NCI-H2029 treated with DMSO at 0.1 percent for 48 hours (cell line): ENCODE measurements at places on chromosomes 3 and 15.

- no peak for DNase-seq
Measured at GRCh38 chr3:197227780-197228574, 70.4 kb downstream of the DLG1 start.

DNA sequence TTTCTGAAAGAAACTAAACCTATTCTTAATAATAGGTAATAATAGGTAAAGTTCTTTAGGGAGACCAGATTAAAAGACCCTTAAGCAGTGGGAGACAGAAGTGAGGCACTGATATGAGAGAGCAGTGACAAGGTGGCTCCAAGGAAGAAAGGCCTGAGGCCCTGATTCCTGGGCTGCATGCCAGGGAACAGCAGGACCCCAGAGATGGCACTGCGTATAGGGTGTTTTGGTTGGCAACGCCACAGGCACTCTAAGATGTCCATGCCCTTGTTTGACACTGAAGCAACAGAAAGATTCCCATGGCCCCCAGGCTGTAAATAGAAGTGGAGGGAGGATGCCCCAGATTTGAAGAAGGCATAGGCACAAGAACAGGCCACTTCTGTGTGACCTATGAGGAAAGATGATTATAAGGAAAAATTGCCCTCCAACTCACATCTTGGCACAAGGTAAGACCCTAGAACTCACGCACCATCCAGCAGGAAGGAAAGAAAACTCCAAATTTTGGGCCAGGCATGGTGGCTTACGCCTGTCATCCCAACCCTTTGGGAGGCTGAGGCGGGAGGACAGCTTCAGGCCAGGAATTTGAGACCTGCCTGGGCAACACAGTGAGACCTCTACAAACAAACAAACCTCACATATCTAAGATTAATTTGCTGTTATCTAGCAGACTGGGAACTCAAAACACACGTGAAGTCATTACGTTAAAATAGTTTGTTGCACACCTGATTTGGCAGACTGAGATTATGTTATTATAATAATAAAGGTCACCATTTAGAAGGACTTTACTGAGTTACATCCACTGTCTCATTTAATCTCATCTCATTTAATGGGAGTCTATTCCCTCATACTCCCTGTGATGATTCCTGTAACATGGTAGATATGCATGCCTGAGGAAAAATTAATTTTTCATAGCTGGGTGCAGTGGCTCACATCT lies 10.5 kb upstream of the BLM start:
- no peak for DNase-seq

DNA sequence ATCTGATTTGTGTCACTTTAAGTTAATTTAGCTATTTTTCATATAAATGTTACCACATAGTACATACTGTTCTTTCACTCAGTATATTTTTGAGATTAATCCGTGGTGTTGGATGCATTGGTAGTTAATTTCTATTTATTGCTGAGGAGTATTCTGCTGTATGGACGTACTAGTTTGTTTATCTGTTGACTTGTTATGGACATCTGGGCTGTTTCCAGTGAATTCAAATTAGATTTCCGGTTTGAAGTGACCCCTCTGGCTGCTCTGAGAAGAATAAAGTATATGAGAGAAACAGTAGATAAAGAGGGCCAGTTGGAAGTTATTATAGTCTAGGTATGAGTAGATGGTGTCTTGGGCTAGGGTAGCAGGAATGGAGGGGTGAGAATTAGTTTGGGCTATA lies 15.6 kb downstream of the KAT2B start:
- DNase-seq = no peak

- DNase-seq = no peak
Measured at GRCh38 chr3:144552346-144553057, 580.9 kb downstream of the DIPK2A start.

DNA sequence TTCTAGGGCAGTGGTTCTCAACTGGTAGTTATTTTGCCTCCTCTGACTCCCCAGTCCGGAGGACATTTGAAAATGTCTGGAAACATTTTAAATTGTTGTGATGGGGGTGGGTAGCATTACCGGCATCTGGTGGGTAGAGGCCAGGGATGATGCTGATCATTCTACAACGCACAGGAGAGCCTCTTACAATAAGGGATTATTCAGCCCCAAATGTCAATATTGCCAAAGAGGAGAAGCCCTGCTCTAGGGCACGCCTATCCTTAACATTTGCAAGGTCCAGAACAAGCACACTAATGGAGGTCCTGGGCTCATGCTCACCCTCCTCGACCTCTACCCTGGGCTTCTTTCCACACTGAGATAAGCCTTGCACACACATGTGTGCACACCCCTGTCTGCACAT lies 106.4 kb downstream of the MINAR1 start:
- no peak for DNase-seq

DNA sequence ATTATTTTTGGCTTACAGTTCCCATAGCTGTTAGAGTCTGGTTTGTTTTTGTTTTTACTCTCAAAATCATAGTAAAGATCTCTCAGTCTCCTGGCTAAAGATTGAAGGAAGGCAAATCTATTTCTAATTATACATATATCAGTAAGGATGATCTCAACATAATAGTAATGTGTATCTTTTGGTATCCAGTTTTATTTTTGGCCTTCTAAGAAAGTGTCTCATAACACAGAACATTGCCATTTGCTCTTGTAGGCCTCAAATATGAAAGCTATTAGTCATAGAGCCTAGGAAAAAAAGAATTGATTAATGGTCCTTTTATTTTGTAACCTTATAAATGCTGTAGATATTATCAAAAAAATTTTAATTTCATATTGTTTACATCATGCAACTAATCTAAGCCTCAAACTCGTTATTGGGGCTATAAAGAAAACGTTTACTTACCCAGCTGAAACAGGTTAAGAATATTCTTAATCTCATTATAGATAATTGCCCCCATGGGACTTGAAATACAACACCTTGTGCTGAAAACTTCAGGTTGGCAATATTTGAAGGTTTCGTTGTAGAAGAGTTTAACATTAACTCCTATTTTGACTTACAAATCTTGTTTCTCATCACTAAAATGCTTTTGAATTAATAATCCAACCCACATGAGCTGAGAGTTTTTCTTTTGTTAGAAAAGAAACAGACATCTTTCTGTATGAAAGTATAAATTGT lies 16.7 kb downstream of the FBXO45 start:
- no peak for DNase-seq

DNA sequence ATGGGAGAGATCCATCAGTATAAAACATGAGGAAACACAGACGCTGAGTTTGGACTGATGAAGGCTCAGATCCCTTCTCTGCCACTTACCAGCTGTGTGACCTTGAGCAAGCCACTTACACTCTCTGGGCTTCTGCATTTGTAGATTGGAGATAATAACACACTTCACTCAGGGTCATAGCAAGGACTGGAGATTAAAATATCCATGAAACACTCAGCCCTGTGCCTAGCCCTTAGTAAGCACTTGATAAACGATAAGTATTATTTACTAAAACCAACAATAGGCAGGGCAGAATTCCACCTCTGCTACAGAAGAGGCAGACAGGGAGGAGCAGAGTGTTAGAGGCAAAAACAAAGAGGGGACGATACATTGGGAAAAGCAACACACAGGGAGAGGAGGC lies 420.5 kb upstream of the WNT5A start:
- no peak for DNase-seq

GRCh38 chr3:20478436-20478835 lies 292.4 kb upstream of the SGO1 start:
- no peak for DNase-seq

- no peak for DNase-seq
Measured at GRCh38 chr3:157131861-157132260, 28.1 kb downstream of the CCNL1 start.

- no peak for DNase-seq
Measured at GRCh38 chr15:80497221-80497620, 93.0 kb downstream of the ARNT2 start.

- no peak for DNase-seq
Measured at GRCh38 chr3:113330742-113331141, 110.6 kb downstream of the CFAP44 start.

DNA sequence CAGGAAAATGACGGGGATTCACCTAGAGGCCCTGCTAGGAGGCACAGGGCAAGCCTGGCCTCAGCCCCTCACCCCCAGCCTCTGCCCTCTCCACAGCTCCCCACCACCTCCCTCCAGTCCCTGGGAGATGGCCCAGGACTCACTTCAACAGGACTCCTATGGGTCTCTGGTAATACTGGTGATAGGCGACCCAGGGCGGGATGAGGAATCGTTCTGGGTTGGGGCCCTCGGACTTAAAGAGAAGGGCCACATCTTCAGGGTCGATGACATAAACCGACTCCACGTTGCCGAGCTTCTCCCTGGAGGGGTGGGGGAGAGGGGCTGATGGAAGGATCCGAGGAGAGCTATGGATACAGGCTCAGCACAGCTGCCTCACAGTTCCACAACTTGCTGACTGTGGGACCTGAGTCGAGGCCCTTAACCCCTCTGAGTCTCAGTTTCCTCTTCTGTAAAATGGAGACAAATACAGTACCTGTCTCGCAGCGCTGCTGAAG lies 19.6 kb downstream of the CYP11A1 start:
- no peak for DNase-seq

GRCh38 chr15:97728791-97729190 lies 231.7 kb upstream of the ARRDC4 start:
- no peak for DNase-seq

DNA sequence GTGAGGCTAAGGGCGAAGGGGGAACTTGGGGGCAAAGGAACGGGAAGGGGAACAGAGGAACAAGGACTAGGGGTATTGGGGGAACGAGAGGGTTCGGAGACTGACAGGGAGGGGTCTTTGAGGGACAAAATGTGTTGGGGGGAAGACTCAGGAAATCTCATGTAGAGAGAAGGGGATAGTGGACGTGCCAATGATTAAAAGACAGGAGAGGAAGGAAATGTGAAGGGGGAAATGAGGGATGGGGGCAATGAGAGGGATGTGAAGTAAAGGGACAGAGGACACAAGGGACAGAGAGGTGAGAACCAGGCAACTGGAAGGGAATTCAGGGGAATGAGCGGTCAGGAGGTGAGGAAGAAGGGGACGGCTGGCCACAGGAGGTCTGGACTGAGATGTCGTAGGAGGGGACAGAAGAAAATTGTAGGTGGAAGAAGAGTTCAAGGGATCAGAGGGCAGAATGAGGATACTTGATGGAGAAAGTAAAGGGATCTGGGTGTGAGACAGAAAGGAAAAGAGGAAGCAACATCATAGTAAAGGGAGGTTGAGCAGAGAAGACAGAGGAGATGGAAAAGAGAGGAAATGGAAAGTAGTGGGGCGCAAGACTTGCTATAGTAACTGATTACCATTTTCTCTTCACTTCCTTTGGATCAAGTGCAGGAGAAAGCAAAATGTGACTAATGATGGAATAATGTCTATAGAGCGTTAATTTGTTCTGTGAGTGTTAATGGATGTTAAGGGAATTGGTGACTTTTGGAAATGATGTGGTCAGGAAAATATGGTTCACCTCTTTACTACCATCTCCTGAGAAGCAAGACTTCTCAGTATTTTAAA lies 749 bp downstream of the RAB8B start:
- DNase-seq = no peak

GRCh38 chr15:55742498-55742926 lies 440 bp downstream of the PRTG start:
- no peak for DNase-seq

DNA sequence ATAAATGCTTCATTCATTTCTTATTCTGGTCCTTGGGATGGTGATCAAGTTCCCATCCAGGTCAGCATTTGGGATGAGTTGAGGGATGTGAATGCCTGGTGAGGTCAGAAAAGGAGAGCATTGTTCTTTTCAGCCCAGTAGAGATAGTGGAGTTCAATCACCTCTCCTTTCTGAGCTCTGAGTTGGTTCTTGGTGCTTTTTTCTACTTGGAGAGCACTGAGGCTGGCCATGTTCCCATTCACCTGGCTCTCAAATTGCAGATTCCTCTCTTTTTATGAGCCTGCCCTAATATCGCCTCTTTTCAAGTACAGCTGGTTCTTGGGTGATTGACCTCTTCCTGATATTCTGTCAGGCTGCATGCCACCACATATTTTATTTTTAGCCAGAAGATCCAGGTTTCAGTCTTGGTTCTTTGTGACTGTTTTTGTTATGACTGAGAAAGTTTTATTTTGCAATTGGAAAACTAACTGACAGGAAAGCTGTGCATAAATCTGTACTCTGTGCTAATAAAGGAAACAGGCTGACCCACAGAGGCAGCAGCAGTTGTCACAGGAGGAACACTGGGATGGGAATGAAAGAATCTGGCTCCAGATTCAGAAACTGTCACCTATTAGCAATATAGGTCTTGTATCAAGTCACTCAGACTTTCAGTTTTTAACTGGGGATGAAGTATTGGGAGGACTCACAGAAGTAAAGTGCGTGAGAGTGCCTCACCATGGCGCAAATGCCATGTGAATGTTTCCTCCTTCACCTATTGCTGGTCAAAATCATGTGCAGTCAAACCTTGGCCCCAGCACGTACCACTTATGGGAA lies 10.7 kb downstream of the AQP9 start:
- no peak for DNase-seq

DNA sequence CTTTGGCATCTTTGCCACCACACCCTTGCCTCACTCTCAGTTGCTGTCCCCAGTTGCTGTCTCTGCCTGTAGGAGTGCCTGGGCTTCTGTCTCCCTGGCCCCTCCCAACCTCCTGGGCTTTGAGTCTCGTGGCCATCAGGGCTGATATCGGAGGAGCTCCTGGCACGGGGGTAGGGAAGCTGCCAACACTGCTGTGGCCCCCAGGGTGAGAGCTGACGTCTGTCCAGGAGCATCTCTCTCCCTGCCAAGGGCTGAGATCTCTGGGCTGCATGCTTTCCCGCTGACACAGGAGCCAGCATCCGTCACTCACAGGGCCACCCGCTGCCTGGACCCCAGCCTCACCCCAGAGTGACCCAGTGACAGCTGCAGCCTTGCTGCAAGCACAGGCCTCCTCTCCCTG lies 47.4 kb downstream of the EXOG start:
- no peak for DNase-seq

DNA sequence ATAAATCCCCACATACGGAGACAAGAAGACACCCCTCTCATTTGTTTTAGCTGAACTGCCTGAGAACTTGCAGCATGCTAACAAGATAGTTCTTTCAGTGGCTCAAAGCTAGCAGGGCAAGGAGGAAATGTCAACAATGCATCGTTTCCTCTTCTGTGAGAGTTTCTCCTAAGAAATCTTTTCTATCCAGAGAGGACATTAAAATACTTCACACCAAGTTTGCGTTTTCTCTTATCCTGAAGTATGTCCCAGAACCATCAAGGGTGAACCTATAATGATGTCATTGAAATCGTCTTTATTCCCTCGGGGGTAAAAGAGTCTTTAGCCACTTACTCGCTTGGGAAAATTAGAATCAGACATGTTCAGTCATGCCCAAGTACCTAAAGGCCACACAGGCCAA lies 541.7 kb upstream of the MDFIC2 start:
- DNase-seq = no peak

GRCh38 chr3:33644582-33644981 lies 73.5 kb downstream of the CLASP2 start:
- no peak for DNase-seq

- no peak for DNase-seq
Measured at GRCh38 chr3:166451997-166452396, 614.8 kb upstream of the BCHE start.

DNA sequence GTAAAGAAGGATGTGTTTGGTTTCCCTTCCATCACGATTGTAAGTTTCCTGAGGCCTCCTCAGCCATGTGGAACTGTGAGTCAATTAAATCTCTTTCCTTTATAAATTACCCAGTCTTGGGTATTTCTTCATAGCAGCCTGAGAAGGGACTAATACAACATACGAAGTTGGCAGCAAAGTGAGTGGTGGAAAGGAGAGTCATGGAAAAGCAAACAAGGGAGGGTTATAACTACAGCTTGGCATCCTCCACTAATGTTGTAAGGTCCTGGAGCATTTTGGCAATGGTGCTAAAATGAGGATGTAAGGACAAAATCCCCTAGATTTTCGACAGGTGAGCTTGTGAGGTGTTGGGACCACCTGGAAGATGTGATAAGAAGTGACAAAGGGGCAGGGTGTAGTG lies 5.8 kb upstream of the TMEM41A start:
- no peak for DNase-seq

GRCh38 chr15:43190178-43190577 lies 5.0 kb downstream of the CCNDBP1 start:
- no peak for DNase-seq
